ENCODE measurements at places on chromosomes 3 and 15.

- no peak for DNase-seq
Observed at GRCh38 chr3:40850861-40851260, 326.1 kb downstream of the ZNF621 start.

DNA sequence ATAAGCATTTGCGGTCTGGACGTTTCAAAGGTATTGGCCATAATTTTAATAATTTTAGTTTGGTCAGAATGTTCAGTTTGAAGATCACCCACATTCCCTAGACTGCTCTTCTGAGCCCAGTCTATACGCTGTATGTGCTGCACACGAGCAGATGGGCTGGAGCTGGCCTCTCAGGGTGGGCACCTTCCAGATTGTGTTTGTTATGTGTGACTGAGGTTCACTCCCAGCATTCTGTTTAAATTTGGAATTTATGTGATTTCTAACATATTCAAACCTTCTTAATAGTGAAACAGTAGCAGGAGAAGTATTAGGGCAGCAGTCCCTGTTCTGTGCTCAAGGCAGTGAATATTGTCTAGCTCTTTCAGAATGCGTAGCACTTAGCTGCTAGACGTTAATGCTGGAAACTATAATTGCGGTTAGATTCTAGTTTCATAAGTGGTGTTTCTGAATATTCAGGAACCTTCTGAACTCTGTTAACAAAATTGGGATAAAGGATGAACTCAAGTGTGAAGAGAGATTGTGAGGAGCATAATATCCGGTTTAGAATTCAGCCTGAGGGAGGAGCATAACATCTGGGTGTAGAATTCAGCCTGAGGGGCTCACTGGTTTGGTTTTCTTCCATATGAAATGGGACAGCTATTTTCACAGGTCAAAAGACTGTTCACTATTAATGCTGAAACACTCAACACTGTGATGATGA, 68.6 kb upstream of the RPL35A start:
- DNase-seq = no peak

GRCh38 chr3:99697250-99697649, 58.9 kb downstream of the COL8A1 start:
- DNase-seq = no peak

DNA sequence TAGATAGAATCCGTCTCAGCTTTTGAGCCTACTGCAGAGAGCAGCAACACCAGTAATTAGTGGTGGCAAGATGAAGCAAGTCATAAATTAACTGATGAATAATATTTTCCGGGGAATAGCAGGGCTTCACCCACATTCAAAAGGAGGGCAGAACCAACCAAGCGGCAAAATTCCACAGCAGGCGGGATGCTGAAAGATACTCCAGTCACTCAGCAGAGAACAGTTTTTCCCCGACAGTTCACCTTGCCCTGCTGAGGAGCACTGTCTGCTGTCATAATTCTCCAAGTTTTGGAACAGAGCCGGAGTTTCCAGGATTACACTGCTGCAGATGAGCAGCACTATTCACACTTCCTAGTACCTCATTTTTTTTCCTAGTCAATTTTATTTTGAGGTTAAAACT, 274.7 kb downstream of the CD47 start:
- DNase-seq = no peak

DNA sequence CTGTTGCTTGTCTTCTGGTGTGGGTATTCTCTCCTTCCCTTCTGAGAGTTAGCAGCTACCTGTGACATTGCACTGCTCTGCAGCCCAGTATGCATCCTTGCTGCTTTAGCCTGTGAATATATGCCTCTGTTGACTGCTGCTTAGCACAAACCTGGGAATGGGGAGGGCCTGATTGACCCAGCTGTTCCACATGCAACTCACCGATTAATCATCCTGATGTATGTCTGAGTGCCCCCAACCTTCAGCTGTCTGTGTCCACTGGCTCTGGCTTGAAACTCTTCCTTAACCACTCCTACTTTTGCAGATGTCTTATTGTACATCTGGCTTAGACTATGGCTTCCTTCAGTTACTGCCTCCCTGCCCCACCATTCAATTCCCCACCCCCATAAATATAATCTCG, 119.1 kb downstream of the RASA2 start:
- DNase-seq = no peak

- DNase-seq = no peak
Observed at GRCh38 chr15:47541562-47541961, 175.7 kb upstream of the SEMA6D start.

DNA sequence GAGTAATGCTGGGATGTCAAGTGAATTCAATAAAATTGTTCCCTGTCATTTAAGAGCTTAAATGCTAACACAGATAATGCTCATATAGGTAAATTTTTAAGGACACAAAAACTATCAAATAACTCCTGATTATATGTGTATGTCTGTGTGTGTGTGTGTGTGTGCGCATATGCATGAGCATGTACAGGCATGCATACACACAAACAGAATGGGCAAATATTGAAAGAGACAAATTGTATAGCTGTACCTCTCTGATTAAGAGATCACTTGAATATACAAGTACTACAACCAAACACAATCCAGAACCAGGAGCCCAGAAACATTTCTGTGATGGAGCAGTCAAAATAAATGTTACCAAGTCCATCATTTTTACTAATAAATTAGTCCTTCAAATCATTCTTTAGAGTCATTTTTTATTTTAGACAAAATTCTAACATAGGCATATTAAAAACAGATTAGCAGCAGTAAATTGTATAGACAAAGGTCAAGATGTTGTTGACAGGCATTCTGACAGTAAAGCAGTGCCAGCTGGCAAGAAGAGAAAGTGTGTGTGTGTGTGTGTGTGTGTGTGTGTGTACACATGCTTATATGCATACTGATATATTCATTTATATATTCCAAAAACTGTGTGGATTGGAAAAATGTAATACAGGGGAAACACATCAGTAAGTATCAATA, 145.3 kb downstream of the CD47 start:
- DNase-seq = no peak

DNA sequence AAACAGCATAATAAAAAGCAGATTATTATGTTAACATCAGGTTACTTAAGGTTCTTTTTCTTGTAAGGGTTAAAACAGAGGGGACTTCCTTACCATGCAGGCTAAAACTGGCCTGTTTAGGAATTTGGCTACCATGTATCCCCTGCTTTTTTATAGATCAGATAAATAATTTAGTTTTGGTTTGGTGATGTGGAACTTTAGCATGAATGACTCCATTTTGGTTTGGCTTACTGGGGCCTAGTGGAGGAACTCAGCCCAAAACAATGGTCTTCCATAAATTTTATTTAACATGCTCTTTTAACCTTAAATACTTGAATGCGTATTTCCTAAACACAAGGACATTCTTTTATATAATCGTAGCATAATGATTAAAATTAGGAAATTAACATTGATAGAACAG, 18.9 kb downstream of the GALK2 start:
- DNase-seq = no peak

- no peak for DNase-seq
Observed at GRCh38 chr15:91711384-91712033, 142.0 kb upstream of the SLCO3A1 start.

- DNase-seq = no peak
Observed at GRCh38 chr3:100083209-100083608, 31.1 kb downstream of the FILIP1L start.

DNA sequence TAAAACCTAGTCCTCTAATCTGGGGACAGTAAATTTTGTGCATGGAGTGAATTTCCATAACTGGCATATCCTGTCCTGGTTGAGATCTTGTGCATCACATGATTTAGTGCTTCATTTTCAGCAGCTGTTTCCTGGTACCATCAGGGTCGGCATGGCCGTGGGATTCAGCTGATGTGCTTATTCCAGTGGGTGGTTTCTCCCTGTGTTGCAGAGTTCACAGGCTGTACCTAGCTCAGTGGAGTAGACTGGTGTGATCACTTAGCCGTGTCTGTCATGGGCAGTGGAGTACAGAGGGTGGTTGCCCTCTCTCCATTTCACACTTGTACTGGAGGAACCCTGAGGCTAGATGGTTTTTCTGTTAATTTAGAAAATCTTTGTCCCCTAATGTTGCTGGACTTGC, 228.5 kb downstream of the PTPRG start:
- DNase-seq = no peak

DNA sequence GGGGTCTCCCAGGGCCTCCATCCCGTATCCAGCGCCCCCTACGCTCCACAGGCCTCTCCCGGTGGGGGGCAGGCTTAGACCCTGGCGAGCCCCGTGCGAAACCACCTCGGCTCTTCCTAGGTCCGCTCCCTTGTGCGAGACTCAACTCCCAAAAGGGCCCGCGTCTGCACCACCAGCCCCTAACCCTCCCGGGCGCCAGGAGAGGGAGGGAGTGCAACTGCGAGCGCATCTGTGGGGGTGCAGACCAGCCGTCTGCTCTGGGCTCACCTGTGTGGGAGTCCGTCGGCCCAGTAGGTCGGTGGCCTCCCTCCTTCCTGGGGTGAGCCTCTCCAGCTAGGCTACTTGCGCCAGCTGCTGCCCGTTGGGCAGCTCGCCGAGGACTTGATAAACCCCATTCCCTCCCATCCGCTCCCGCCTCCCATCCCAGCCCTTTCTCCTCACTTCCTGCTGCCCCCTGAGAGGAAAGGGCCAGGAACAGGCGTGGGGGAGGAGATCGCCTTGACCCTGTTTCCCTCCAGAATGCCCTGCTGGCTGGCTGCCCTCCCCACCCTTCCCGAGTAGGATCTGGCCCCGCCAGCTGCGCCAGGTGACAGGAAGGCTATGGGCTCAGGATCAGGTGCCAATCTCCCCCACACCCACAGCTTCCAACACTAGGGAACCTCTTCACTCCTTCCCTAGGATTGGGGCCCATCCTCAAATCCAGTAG, at the start of gene HYAL2:
Gene HYAL2 (minus strand): TSS at position 360 of the 706 bp plus-strand sequence. CDS start 2,256 bp downstream, outside the sequence.
- no peak for DNase-seq

DNA sequence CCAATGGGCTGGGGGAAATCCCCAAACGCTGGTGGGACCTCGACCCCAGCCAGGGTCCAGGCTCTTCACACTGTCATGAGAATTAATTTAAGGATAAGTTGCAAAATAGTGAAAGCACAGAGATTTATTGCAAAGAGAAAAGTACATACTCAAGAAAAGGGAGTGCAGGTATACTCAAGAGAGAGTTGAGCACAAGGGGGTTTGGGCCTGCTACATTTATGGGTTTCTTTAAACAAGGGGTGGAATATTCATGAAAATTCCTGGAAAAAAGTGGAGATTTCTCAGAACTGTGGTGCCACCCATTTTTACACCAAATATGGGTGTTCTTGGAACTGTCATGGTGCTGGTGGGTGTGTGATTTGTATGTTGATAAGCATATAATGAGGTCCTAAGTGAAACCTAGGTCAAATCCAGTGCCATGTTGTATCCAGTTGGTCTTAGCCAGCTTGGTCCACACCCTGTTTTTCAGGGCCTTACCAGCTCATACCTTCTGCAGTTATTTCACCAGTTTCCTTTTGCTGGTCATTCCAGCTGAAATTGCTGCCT, 32.6 kb upstream of the NEO1 start:
- no peak for DNase-seq

DNA sequence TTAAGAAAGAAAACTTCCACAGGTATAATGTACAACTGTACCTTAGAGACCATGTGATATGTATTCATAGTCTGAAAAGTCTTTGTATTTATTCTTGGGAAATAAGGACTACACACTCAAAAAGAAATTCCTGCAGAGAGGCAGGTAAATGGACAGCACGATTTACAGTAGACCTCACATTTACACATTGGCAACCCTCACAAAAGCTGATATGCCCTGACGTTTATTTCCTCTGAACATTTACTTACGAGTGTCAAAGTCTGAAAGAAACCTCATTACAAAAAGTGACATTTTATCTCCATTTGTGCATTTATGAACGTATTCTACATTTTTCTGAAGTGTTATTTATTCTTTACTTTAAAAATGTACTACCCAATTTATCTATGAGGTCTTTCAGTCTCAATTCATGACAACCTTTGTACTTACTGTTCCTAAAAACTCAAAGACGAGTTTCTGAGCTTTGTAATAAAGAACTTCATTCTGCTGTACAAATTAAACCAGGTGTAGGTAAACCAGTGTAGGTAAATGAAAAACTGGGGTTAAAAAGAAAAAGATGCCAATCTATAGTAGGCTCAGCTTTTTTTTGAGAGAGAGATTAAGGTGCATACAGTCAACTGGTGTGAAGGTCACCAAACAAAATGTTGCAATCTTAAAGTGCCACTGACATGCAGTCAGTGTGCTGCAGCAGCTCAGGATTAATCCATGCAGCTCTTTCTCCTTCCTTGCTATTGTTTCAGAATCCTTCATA, 44.3 kb downstream of the THRB start:
- no peak for DNase-seq

DNA sequence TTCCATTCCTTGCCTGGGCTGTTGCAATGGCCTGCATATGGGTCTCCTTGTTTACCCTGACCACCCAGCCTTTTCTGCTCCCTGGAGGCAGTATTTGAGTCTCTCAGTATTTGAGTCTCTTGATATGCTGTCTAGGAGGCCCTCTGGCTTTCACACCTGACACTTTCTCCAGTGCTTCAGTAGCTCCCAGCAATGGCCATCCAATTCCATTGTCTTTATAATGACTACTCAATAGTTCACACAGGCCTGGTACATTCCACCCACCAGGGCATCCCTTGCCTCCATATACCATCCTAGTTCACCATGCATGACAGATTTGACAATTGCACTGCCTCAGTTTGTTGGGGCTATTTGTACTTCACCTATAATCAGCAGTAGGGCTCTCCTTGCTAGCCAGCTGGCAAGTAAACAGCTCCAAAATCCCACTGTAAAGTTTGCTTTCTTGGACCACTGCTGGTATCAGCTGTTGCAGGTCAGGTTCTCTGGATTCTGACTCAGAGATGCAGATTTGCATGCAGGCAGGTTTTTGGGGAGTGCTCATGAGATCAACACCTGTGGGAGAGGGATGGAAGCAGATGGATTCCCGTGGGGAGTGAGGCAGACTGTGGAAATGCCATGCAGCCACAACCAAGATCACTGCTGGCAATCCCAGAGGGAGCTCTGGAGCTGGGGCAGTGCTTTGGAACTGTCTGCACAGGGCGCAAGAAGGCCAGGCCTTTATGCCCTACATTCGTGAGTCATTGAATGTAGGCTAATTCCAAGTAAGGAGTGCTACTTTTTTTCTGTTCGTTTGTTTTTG, 19.1 kb upstream of the XIRP1 start:
- no peak for DNase-seq

DNA sequence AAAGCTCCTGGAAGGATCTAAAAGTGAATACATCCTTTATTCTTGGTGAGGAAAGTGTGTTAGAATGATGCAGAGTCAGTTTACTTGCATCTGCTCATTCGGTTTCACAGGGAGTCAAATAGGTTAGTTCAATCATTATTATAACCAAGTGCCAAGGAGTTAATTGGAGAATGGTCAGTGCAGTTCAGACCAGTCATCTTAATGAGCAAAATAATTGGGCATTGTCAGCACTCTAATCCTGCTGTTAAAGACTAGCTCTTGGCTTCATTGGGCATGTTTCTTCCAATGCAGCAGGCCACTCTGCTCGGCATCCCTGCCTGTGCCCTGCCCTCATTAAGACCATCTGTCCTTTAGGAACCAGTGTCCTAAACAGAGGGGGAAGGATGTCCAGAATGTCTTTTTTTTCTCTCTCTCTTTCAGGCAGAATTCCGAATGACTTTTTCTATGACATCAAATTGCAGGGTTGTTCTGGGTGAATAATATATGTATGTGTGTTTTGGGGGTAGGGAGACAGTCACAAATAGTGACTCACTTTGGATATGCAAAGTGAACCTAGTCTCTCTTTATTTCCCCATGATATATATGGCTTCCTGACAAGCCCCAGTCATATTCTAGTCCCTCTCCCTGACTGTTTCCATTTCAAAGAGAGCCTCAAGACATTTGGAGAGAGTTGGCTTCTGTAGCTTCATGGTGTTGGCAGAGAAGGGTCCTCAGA, 205.4 kb upstream of the TRIM42 start:
- no peak for DNase-seq

GRCh38 chr3:126288314-126288713, 68.9 kb downstream of the KLF15 start:
- no peak for DNase-seq

GRCh38 chr3:129228891-129229585, 20.4 kb upstream of the COPG1 start:
- DNase-seq = no peak
